Hematopoietic multipotent progenitor cell treated with erythropoietin and hydrocortisone succinate and interleukin-3 and kit ligand, for 17 days (in vitro differentiated cells): ENCODE measurements at places on chromosomes 3 and 15.
A peak's percentile ranks its signal among the peaks of the same experiment; 100 is the strongest.

DNA sequence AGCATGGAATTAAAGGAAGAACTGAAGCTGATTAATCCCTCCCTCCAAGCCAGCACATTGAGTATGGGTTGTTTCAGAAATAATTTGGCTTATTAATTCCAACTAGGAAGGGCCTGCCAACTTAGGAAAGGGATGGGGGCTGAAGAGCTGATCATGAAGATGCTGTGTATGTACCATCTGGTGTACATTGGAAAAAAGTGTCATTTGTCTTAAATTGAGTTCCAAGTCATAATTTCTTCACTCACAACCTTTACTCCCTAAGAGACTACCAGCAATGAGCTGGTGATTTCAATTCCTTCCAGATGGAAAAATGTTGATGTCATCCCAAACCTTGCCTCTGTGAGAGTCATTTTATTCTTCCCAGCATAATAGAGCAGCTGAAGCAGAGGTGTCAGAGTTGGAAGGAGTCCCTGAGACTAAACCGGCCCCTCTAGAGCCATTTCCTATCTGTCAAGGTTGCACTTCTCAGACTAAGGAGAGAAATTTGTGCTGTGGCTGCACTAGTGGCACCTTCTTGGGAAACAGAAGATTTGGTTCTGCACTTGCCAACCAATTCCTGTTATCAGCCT, 79.4 kb downstream of the GTPBP8 start:
- DNase-seq: no peak

GRCh38 chr3:151964743-151965142, 91.3 kb downstream of the SUCNR1 start:
- DNase-seq: no peak

DNA sequence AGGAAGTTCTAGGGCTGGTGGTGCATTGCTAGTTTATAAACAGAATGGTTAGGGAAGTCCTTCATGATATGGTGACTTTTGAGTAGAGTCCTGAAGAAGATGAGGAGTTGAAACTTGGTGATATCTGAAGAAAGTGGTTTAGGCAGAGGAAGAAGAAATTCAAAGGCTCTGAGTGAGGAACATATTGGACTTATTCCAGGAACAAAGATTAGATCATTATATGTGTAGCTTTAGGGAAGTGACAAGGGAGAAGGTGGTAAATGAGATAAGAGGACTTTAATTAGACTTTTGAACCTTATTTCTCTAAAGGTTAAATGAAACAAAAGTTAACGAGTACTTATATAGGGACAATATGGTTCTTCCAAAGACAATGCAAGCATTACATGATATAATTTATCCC, 286.7 kb downstream of the DOCK3 start:
- no peak for DNase-seq

DNA sequence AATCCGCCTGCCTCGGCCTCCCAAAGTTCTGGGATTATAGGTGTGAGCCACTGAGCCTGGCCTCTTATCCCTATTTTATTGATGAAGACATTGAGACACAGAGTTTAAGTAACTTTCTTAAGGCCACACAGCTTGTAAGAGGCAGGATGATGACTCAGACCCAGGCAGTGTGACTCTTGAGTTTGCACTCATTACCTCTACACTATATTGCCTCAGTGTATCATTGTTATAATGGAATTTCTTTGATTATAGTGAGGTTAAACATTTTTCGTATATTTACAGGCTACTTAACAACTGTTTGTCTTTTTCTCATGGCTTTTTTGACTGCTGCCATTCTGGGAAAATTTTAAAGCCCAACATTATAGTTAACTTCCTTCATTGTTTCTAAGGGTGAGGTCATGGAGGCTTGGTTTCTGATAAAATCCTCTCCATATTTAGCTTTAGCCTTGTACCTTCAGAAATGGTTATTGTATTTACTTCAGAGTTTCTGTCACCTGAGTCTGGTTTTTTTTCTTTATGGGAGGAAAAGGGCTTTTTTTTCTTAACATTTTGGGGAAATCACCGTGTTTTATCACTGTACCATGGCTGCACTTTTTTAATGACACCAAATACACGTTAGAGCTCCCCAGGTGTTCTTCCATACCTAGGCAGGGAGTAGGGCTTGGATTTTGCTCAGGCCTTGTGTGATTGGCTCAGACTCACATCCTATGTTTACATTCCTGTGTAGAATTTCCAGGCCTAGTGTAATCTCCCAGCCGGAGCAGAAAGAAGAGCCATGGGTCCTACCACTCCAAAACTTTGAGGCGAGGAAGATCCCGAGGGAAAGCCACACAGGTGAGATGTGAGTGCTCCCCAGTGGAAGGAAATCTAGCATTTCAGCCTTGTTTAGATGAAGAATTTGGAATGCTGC, 6.3 kb downstream of the ZNF774 start:
- DNase-seq: no peak

DNA sequence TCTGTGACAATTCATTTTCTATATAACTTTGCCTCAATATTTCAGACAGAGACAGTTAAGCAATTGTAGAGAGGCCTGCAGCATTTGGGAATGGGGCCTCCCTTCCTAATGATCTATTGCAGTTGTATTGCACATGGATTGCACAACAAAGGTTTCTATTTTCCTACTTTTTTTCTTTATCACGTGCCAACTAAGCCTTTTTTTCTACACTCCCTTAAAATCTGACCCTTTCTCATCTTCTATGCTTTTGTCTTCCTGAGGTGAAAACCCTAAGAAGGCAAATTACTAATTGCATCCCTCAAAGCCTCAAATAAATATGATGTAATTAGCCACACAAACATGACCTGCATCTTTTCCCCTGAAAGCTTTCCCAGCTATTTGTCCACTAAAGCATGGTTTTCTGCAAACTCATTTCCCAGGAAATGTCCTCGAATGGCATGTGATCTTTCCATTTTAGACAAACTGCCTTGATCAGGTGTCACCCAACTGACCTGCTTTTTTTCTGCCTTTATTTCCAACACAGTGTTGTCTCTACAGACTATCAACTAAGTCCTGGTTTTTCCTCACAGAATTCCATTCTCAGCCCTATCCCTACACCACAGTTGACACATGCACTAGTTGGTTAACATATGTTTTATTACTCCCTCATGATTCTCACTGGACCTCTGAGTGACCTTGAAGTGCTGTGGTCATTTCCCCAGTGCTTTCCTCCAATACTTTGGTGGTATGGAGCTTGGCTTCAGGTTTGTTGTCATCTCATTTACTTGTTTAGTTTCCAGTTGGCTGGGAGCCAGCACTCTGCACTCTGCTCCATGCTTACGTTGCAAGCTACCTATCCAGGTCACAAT, 31.9 kb upstream of the TSC22D2 start:
- DNase-seq: peak; percentile 17

GRCh38 chr3:78734048-78734637, 1033.7 kb downstream of the ROBO1 start:
- DNase-seq: no peak

- no peak for DNase-seq
Measured at GRCh38 chr3:161014843-161015749, 90.1 kb downstream of the B3GALNT1 start.

DNA sequence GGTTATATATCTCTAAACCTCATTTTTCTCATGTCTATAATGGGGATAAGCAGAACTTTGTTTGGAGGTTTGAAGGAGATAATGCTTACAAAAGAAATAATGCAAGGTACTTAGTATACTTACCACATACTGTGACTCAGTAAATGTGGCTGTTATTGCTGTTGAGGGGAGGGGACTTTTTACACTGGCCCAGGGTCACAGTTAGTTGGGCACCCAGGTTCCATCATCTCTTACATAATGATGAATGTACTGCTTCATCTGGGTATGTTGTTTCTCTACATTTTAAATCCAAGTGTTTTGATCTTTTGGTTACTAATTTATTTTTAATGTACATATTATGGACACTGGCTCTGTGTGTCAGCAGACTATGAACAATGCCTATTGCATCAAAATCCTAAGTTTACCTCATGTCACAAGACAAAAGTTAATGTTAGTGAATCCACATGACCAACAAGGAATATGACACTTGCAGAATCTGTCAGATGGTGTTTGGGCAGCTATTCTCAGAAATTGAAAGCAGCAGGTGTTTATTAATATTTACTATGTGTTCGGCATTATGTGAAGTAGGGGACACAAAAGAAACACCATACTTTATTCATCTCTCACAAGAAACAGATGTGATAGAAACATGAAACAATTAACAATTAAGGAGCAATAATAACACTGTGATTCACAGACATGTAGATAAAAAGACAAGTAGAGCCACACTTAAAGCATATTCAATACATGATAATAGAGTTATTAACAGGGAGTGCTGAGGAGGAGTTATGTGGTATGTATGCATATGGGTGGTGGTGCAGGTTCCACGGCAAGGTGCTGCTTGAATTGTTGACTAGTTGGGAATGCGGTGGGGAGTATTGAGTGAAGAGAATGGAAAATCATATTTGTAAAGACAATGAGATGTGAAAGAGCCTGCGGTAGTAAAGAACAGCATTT, 109.7 kb downstream of the GALK2 start:
- no peak for DNase-seq

- no peak for DNase-seq
Measured at GRCh38 chr3:9899289-9899791, 3.3 kb upstream of the IL17RE start.

GRCh38 chr3:7264196-7264526, 403.2 kb downstream of the GRM7 start:
- DNase-seq: no peak

DNA sequence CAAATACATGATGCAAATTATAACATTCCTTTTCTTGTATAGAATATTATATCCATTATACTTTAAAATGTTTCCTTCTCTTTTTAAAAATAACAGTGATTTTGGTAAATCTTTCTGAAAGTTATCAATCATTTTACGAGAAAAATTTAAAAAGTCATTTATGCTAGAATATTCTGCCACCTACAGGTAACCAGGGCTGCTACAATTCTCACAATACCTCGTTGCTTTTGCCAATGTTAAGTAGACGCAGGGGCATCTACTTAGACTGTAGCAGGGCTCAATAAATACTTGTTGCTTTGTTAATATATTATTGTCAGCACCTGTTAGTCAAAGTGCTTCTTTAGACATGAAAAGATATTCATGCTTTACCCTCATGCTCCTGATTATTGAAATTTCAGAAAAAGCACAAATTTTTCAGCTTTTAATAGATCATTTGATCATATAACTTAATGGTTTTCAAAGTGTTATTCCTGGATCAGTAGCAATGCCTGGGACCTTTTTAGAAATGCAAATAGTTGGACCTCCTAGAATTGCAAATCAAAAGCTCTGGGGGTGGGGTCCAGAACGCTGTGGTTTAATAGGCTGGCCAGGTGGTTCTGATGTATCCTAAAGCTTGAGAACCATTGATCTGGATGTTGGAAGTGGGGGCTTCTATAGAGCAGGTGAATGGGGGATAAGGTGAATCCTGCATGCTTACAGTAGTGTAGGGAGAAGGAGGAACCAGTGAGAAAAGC, 223.6 kb upstream of the PDZRN3 start:
- no peak for DNase-seq

GRCh38 chr15:29682781-29683180, 139.5 kb downstream of the TJP1 start:
- no peak for DNase-seq

- no peak for DNase-seq
Measured at GRCh38 chr3:73846951-73847350, 222.2 kb upstream of the PDZRN3 start.

- no peak for DNase-seq
Measured at GRCh38 chr3:155086051-155086450, 5.9 kb downstream of the MME start.

- DNase-seq: no peak
Measured at GRCh38 chr3:14861446-14862302, 42.9 kb downstream of the FGD5 start.

DNA sequence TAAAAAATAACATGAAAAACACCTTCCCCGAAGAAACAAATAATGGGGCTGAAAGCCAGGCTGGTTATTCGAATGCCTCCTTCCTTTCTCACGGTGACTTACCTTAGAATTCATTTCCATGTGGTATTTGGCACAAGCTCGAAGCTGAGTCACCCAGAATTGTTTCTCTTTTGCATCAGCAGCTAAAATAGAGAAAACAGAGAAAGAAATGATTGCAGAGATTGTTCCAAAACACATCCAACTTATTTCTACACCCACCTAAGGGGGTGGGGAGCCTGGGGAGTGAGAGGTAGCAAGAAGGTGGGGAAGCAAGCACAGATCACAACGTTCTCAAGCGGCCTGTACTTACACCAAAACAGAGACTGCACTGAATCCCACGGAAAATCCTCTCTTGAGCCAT, 104.7 kb downstream of the OSBPL10 start:
- DNase-seq: no peak

DNA sequence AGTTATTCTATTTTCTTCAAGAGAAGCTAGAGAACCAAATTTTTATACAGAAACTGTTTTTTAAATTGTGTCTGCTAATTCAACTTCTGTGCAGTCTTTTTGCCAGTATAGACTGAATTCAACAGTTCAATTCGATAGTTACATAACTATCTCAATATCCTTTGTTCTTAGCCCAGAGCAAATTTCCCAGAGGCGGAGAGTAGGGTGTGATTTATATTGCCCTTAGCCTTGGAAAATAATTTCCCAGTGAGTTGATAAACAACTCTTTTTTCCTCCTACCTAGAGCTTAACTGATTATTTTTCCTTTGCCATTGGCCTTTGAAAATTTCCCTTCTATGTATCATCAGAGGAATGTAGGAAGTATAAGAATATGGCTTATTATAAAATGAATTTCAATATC, 420.5 kb downstream of the NSUN3 start:
- DNase-seq: no peak

DNA sequence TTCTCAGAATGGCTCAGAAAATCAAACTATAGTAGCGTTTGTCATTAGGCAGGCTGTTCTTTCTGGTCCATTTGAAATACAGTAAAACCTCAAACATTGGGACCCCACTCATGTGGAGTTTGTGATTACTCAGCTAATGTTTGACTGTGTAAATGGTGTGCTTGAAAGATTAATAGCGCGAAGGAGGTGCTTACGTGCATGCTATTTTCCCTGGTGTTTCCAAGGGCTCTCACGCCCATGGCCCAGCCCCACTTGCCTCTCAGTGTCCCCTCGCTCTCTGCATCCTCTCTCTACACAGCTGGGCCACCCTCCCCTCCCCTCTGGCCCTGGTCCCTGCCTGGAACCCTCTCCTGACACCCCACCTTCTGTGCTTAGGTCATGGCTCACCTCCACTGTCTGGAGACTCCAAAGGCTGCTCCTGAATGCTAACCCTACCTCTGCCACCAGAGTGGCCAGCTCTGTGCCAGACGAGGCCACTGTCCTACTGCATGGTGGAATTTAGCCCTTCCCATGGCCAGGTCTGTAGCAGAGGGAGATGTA, 194.2 kb downstream of the PLCL2 start:
- DNase-seq: no peak

GRCh38 chr3:193214445-193214844, 26.6 kb upstream of the PLAAT1 start:
- DNase-seq: no peak
